ENCODE measurements at places on chromosomes 7 and 10. TPM values are rescaled to one million over a fixed set of nuclear protein-coding genes. Genes with fewer than 3 reads are reported as not detected.

DNA sequence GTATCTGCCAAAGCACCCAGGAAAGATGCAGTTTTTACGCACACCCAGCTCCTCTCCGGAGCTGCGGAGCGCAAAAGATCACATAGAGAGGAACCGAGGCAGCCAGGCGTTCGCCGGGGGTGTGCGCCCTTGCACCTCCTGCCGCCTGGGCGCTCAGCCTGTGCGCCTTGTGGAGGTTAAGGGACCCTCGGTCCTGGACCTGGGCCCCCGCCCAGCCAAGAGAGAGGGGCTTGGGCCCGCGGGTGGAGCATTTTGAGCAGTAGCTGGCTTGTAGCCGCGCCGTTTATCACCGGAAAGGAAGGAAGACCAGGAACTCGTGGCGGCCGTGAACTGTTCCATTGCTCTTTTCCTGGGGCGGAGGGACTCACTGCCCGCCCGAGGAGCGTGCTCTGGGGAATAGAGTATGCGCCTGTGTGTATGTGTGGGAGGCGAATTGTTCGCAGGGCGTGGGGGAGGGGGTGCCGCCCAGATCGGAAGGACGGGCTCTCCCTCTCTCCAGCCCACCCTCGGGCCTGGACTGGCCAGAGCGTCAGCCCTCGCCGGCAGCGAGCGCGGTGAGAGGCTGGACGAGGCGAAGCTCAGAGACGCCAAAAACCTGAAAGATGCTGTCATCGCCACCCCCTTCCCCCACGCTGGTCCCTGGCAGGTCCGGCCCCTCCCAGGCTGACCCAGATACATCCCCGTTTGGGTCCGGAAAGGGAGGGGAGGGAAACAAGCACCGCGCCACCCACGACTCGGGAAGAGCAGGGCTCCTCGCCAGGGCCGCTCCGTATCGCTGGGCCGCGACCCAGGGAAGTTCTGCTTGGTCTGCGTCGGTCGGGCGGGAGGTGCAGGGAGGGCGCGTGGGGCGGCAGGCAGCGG lies 1.2 kb upstream of the WNT2 start:
- H3K27ac ChIP-seq, result no peak overlapping the region
- DNase-seq, result peak; percentile 46
- H3K27me3 ChIP-seq, result peaks cover 44% of the 10 kb centered on the region

- peaks cover 10% of the 10 kb centered on the region for H3K4me1 ChIP-seq
- peaks cover 3% of the 10 kb centered on the region for H3K27me3 ChIP-seq
- no peak for DNase-seq
- peak overlapping the region; percentile 95 for H3K4me3 ChIP-seq
Measured at GRCh38 chr7:8263048-8263447, 1.1 kb upstream of the ICA1 start.

GRCh38 chr7:155685791-155686160 lies 41.3 kb downstream of the RBM33 start:
- no peaks in the 10 kb centered on the region for H3K27me3 ChIP-seq
- no peak for DNase-seq
- H3K4me1 ChIP-seq, result peaks cover 5% of the 10 kb centered on the region
- no peak overlapping the region for H3K27ac ChIP-seq
- peaks cover 45% of the 10 kb centered on the region for H3K36me3 ChIP-seq

DNA sequence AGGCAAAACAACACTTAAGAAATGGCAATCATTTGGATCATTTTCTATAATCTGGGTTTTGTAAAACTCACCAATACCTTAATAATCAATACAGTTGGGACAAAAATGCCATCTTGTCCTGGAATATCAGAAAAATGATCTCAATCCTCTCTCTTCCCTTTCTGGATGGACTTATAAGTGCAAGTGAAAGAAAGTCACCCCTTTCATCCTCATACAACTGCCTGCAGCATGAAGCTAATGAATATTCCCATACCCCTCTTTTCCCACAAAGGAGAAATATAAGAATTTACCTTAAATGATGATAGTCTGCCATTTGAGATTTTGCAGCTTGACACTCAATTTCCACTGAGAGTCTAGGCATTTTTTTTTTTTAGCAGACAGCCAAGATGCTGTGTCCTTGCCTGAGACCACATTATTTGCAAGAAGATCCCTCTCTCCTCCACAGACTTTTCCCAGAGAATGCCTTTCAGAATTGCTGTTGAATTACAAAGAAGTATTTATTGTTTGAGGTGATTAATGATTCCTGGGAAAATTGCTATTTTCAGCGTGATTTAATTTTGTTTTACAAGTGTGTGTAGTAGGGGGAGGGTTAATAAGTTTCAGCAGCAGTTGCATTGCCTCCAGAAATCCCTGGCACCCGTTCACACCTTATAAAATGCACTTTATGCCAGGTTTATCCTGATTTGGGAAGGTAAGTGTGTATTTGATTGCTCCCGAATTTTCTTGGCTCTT lies 3.8 kb downstream of the HOXA4 start:
- no peaks in the 10 kb centered on the region for H3K4me1 ChIP-seq
- H3K27ac ChIP-seq, result no peak overlapping the region

- no peak overlapping the region for H3K4me3 ChIP-seq
- no peaks in the 10 kb centered on the region for H3K27me3 ChIP-seq
- peaks cover 7% of the 10 kb centered on the region for H3K4me1 ChIP-seq
- no peaks in the 10 kb centered on the region for H3K36me3 ChIP-seq
Measured at GRCh38 chr10:88271761-88272543, 311.2 kb downstream of the RNLS start.

GRCh38 chr10:843703-844102 lies 87.8 kb downstream of the LARP4B start:
- no peak overlapping the region for H3K4me3 ChIP-seq
- H3K36me3 ChIP-seq, result peaks cover 35% of the 10 kb centered on the region
- peaks cover 10% of the 10 kb centered on the region for H3K4me1 ChIP-seq
- no peak overlapping the region for H3K27ac ChIP-seq
- no peaks in the 10 kb centered on the region for H3K27me3 ChIP-seq
- DNase-seq, result no peak

DNA sequence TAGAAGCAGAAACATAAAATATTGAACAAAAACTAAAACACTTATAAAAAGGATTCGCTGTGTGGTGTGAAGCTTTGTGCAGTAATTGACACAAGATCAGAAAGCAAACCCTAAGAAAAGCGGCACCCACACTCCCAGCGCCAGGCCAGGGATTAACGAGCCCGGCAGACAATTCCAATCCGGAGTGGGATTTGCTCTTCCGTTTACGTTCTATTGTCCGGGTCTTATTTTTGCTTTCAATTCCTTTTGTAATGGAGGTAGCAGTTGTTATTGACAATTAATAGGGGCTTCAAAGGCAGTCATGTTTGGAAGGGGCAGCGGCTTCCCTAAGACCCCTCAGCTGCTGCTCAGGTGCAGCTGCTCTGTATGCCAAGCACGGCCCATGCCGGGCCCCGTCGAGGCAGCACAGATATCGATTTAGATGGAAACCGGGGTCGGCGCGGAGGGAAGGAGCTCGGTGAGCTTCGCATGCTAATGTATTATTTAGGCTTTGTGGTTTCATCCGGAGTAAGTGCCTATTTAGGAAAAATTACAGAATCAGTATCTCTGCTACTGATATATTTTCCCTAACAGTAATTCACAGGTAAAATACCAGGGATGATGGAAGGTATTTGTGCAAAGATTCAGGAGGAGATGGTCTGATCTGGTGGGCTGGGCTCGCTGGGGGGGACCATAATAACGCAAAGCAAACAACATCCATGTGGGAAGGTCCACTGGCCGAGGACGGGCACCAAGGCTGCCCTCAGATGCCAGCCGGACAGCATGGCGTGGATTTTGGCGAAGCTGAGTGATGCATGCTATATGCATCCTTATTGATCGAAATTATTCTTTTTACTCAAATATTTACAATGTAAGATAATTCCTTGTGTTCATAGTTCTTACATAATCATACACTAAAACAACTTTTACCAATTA lies 561.7 kb downstream of the PTPRN2 start:
- H3K27ac ChIP-seq, result no peak overlapping the region
- H3K27me3 ChIP-seq, result no peaks in the 10 kb centered on the region
- H3K36me3 ChIP-seq, result no peaks in the 10 kb centered on the region
- H3K4me3 ChIP-seq, result no peak overlapping the region

The LIPN gene
- not detected for total RNA-seq

The RBP4 gene
- total RNA-seq, result 0.76 TPM
